ENCODE measurements at places on chromosomes 12 and 14.

DNA sequence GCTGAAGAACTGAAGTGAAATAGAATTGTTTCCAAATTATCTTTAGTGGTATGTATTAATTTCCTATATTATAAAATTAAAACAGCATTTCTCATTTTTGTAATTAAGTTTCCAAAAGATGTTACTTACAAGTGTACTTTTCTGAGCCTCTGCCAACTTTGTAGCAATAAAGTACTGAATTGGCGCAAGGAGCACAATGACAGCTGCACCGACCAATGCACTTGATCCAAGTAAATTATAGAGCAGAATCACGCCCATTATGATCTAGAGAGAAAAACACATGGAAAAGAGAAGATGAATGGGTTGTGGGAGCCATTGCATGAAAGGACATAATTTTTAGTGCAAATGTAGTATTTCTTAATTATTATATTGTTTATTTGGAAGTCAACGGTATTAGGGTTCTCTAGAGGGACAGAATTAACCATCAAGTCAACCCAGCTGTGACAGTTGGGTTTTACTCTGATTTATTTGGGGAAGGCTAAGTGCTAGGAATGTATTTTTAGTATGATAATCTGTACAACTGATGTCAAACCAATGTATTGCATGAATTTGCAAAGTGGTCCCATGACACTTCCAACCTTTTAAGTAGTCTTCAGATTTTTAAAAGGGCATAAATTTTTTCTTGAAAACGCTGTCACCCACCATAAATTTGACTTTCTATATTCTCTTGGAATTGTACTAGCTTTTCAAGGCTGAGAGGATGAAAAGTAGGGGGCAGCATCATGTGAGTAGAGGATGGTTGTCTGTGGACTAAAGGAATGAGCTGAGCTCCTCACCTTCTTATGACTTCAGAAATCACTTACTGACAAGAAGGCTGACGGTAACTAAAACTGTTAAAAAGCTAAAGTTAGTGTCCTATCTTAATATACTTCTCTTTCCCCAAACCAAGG is 33.0 kb downstream of the ABCC9 start:
- DNase-seq, result no peak

GRCh38 chr14:90791486-90791885 is 24.7 kb downstream of the TTC7B start:
- no peak for DNase-seq

- DNase-seq, result peak; percentile 12
These were observed 193.6 kb downstream of the SLC41A2 start for GRCh38 chr12:104764225-104765091.

GRCh38 chr12:54136844-54137580 is 51.8 kb downstream of the SMUG1 start:
- DNase-seq, result no peak

DNA sequence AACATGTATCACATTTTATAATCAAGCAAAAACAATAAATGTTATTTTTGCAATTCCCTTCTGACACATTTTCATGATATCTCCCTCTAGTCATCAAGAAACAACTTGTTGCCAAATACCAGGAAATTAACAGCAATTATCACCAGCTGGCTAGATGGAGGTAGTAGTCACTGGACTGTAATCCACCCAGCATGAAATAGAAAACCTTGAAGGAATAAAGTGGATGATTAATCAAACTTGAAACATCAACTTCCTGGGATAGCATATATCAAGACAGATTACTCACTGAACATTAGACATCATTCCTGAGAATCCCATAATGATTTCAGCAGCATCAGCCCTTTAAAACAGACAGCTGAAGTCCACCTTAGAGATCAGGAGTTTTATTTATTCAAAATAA is 259.0 kb downstream of the CCDC59 start:
- no peak for DNase-seq

DNA sequence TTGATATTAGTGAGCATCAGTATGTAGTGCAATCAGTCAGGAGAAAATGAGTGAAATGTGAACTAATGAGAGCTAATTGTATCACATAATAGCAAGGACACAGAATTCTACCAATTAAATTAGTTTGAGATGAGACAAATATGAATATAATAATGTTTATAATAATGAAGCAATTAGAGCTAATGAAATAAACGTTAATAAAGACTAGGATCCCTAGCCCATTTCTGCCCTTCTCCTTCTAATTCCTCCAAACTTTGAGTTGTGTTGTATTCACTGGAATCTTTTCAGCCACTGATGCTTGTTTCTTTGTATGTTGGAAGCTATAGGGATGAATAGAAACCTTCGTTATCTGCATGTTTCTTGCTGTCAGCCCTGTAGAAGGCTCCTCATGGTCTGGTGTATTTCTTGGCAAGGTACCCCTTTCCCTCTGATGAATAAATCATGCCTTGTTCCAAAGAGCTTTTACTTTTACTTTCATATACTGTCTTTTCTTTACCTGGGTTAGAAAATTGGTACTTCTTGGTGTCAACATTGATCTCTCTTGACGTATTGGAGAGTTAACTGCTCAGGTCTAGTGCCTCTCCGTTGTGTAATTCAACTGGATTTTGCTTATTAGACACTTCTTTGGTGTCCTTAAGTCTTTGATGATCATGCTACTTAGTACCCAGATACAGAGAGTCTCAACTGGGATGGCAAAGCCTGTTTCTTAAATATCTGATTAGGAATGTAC is 154.8 kb downstream of the PTCSC3 start:
- no peak for DNase-seq

DNA sequence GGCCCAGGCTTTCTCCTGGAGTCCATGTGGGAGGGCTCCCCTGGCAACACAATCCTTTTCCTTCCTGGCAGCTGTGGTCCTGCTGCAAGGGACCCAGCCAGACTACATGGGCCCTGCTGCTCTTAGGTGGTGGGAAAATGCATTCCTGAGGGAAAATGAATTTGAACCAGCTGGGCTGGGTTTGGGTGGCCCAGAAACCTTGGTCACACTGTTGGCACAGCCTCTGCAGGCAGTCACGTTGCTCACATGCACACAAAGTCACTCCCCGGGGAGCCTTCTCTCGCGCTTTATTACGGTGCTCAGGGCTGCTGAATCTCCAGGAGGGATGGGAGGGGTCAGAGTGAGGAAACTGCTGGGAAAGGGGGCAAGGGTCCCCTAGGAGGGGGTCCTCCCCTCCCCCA is 17.2 kb downstream of the PLEKHG3 start:
- DNase-seq, result no peak

- DNase-seq, result peak; percentile 15
These were observed 3.4 kb downstream of the ARID2 start for GRCh38 chr12:45732936-45733335.

DNA sequence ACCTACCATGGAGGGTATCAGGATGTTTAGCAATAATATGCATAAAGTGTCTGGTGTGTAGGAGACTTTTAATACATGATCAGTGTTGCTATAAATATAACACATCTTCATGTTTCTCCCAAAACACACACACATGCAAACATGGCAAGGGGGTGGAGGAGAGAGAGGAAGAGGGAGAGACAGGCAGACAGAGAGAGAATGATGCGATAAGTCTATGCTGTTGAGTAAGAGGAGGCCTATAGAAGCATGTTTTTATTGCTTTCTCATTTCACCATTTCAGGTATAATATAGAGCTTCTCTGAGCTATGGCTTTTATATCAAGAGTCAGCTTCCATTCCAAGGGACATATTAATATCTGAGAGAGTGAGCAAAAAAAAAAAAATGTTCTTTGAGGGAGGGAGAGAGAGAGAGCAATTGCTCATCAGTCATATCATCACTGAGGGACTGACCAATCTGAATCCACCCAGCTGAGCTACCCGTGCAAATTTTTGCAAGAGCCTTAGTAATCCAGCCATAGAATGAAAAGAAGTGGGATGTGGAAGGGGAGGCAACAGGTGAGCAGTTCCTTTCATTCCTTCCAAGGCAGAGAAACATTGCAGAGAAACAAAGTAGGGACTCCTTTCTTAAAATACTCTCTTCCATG is 54.8 kb upstream of the RASSF8 start:
- DNase-seq, result no peak

GRCh38 chr12:71804505-71804904 is 35.1 kb upstream of the TBC1D15 start:
- no peak for DNase-seq

GRCh38 chr12:11729439-11730150 is 80.1 kb downstream of the ETV6 start:
- DNase-seq, result no peak

DNA sequence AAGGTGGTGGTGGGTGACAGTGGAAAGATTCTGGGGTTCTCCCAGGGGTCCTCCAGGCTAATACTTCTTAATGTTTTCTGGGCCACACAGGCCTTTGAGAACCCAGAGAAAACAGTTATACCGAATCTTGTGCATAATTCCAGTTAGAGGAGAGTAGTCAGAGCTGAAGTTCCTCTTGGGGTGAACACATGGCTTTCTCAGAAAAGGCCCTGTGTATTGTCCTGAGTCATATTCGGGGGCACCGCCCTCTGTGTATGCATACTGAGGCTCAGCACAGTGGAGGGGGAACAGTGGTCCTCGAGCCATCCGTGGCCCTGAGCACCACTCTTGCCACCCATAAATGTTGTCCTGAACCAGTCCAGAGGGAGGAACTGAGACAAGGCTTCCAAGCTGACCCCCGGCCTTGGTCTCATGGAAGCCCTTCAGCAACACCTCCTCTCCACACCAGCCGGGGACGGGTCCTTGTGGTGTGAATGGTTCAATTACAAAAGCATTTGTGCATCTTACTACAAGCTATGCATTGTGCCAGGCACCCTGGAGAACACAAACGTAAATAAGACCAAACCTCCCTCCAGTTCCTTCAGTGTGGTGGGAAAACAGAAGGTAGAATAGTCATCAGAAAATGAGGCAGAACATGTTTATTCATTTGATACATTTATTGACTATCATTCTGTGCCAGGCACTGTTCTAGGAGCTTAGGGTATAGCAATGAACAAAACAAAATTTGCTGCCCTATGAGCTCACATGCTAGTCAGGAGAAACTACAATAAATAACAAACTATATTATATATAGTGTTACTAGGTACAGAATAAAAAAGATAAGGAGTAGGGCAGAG is 9.9 kb downstream of the DHRS2 start:
- no peak for DNase-seq

DNA sequence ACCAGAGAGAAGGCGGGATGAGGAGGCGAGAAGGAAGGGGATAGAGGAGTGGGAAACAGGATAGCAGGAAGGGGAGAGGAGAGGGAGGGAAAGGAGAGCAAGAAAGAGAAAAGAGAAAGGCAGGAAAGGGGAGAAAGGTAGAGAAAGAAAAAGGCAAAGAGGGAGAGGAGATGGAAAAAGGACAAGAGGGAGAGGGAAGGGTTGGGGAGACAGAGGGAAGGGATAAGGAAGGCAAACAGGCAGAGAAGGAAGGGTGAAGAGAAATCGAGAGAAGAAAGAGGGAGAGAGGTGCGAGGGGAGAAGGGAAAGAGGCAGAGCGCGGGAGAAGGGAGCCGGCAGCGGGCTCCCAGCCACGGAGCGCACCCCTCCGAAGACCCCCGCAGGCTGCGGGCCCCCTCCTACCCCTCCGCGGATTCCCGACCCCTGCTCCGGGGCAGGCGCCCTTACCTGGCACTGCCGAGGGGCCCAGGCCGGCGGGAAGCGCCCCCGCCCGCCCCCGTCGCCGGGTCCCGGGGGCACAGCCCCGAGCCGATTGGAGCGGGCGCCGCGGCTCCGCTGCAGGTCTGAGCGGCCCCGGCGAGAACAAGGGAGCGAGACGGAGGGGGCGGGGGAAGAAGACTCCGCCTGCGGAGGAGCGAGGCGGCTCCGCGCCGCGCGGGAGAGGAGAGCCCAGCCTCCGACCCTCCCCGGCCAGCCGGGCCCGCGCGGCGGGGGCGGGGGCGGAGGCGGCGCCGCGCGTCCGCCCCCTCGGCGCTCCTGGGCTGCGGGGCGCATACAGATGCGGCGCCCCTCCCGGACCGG is at the start of gene CDH24:
CDH24 (minus strand) TSS at position 565 of the 801 bp plus-strand sequence. CDS start 1,787 bp downstream, outside the sequence.
- no peak for DNase-seq

DNA sequence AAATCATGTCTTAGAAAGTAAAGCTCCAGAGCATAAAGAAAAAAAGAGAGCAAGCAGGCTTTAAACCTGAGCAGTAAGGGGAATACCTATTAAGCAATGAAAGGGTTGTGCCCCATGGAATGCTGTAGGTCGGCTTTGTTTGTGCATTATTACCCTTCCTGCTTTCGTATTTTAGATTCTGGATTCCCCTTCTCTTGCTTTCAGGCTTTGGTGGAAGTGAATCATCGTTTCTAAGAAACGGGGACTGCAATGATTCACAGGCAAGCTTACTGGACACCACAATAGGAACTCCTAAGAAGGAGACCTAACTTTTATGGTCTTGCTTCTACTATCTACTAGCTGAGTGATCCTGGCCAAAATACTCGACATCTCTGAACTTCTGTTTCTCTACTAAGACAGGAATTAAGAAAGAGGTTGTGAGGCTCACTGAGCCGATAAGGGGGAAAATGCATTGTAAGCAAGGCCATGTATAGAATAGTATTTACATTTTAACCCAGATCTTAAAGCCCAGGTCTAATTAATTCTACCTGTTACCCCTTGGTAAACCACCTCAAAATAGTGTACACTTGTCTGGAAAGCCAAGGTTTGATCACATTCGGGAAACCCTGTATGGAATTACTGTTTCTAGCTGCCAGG is 1.2 kb upstream of the BMAL2 start:
- DNase-seq, result peak; percentile 68

GRCh38 chr12:98582093-98582492 is 11.4 kb upstream of the SLC25A3 start:
- no peak for DNase-seq

DNA sequence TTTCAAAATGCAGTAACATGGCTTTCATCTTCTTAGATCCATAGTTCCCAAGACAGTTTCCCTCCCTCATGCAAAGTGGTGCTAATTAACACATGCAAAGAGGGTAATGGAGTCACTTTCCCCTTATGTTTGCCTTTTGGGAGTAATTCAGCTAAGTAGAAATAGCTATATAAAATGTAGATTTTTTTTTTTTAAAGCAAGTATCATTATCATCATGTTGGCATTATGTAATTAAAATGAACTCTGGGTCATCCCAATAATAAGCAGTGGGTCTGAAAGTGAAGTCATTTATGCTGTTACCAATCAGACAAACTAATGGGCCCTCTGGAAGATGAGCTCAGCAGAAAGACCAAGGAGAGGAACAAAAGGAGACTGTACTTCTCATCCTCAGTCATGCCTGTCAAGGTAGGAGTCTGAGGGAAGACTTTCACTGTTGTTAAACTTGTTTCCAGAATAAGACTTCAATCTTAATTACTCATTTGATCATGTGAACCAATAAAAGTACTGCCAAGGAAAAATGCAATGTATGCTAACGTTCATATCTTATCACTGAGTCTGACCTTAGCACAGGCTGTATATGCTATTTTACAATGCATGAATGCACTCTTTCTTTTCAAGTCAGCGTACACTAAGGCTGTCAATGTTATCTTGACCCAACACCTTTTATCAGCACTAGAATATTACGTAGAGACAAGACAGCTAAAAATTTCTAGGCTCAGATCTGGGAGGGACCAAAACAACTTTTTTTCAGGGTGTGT is 26.8 kb downstream of the AREL1 start:
- no peak for DNase-seq

DNA sequence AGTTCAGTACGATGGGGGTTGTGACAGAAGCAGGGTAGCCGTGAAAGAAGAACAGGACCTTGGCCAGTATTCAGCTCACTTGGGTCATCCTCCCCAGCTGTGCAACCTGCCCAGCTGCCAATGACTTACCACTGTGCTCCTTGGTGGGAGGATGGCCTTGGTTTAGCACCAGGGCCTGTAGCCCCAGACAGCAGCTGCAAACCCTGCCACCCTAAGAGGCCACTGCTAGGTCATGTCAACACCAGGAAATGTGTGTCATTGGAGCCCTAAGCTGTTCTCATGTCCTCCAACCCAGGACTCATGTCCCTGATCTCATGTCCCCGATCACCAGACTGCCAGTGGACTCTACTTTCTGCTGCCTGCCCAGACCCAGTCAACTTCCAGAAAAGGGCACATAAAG is 3.0 kb upstream of the CRACR2A start:
- no peak for DNase-seq
